Muscle of arm (tissue), 14 donors: ENCODE measurements at places on chromosomes 3 and 15. TPM values are rescaled to one million over a fixed set of nuclear protein-coding genes. Genes with fewer than 3 reads are reported as not detected.

DNA sequence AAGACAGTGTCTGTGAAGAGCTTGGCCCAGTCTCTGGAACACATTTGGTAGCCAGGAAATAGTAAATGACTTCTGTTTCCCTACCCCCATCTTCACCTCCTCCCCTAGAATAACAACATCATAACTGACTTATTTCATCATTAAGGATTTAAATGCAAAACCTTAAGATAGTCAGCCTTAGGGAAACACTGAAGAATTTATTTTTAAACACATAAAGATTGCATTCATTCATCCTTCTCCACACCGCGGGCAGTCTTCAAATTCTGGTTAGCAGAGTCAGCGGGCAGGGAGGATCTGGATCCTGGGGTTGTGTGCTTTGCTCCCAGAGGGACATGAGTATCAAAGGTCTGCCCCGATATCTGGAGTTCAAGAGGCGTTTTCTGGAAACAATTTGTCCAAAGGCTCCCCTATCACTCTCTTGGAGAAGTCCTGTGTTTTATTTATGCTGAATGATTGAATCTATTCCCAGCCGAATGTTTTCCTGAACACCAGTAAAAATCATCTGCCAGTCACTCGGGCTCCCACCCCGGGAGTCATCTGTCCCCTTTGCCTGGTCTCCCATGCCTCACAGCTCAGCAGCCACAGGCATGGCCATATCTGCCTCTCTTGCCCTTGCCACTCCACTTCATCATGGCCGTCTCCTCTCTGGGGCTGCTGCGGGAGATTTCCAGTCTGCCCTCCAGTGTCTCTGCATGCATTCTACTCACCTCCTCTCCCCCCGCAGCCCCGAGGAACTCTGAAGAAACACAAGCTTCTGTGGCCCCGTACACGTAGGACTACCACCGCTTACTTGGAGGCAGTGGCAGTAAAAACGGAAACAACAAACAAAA, 234.7 kb upstream of the CTDSPL start:
- DNase-seq = no peak

DNA sequence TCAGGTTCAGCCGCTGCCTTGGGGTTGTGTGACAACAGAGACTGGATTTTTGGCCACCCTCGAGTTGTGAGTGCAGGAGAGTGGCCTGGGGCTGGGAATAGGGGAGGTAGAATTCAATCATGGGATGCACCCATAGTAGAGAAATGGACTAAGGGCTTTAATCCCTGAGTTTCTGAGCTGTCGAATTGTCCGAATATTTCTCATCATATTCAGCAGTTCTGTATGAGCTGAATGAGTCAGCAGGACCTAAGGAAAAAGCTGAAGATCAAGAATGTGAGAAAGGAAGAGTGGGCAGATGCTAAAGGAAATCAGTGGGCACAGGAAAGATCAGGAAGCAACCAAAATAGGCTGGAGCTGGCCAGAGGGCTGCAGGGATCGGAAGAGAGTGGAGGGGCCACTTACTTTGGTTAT, 44.4 kb upstream of the SACM1L start:
- no peak for DNase-seq

DNA sequence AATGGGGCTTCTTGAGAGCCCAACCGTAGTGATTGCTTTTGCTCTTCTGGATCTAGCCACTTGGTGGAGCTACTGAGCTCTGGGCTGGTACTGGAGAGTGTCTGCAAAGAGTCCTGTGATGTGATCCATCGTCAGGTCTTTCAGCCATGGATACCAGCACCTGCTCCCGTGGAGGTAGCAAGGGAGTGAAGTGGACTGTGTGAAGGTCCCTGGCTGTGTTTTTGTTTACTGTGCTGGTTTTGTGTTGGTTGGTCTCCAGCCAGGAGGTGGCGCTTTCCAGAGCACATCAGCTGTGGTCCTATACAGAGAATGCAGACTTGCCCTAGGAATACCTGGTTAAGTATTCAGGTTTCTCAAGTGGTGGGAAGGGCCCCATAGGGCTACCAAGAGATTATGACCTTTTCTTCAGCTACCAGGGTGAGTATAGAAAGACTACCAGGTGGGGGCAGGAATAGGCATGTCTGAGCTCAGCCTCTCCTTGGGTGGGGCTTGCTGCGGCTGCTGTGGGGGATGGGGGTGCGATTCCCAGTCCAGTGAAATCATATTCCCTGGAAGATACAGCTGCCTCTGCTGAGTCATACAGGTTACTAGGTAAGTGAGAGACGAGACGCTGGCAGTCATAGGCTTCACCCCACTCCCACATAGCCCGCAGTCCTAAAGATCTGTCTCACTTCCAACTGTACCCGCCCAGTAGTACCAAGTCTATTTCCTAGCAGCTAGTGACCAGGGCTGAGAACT, 733.7 kb downstream of the ZNF385D start:
- DNase-seq = no peak

The CHRFAM7A gene
- polyA plus RNA-seq = not detected

The TRIM42 gene
- not detected for polyA plus RNA-seq
